ENCODE measurements at places on chromosomes 5 and 9. TPM values are rescaled to one million over a fixed set of nuclear protein-coding genes. Genes with fewer than 3 reads are reported as not detected.

FKBP15 gene
- total RNA-seq, result 27.2 TPM

IL5 gene
- not detected for total RNA-seq

PPP1R26 gene
- 17.1 TPM for total RNA-seq

RORB gene
- 0.05 TPM for total RNA-seq

CAPSL gene
- 0.62 TPM for total RNA-seq

PCDHGA3 gene
- total RNA-seq, result 0.49 TPM

PRRX2 gene
- total RNA-seq, result 0.17 TPM

SPEF2 gene
- 2.4 TPM for total RNA-seq

DMRT3 gene
- total RNA-seq, result not detected

C1QTNF3 gene
- total RNA-seq, result 1.3 TPM

ENTPD2 gene
- not detected for total RNA-seq

SNAPC3 gene
- 45.6 TPM for total RNA-seq

SPINK1 gene
- not detected for total RNA-seq

PCDHA5 gene
- not detected for total RNA-seq

SPATA31E1 gene
- not detected for total RNA-seq

HAND1 gene
- not detected for total RNA-seq

HK3 gene
- not detected for total RNA-seq

COL5A1 gene
- total RNA-seq, result 164 TPM

NIPAL4 gene
- total RNA-seq, result 0.44 TPM

GARIN3 gene
- not detected for total RNA-seq

ZBED3 gene
- total RNA-seq, result 0.64 TPM

ADRA1B gene
- total RNA-seq, result 1.8 TPM

NOL8 gene
- total RNA-seq, result 26.1 TPM

TRIM36 gene
- total RNA-seq, result 3.6 TPM

NDUFS4 gene
- total RNA-seq, result 120 TPM

C9 gene
- not detected for total RNA-seq

KLF9 gene
- 20.7 TPM for total RNA-seq

FOXD1 gene
- 17.4 TPM for total RNA-seq

GNE gene
- 50.0 TPM for total RNA-seq

TEX48 gene
- not detected for total RNA-seq

PLAC8L1 gene
- not detected for total RNA-seq

FGF1 gene
- 2.4 TPM for total RNA-seq

C5orf52 gene
- not detected for total RNA-seq

PCDHB4 gene
- total RNA-seq, result 0.07 TPM
